Activated T-helper 17 cell treated with anti-CD3 and anti-CD28 coated beads, Interleukin-2, amount 50 U/mL, for 72 hours (primary cell): ENCODE measurements at places on chromosomes 5 and 9. TPM values are rescaled to one million over a fixed set of nuclear protein-coding genes. Genes with fewer than 3 reads are reported as not detected.
A peak's percentile ranks its signal among the peaks of the same experiment; 100 is the strongest.

ERMP1 gene
- total RNA-seq, result 22.4 TPM

DNA sequence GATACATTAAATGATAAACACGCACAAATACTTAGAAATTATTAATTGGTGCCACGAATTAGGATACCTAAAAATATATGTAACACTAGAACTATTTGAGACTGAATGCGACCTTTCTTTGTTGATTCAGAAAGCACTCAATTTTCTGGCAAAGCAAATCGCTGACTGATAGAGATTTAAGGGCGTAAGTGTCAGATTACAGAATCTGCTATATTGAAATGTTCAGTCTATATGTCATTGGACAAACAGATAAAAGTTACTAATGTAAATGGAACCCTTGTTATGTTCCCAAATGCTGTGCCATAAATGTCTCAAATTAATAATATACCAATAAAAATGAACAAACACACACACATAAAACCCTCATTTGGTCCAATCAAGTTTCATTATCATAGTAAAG lies 137.9 kb downstream of the MPDZ start:
- no peak for ATAC-seq

GRCh38 chr5:78627175-78627574 lies 21.4 kb downstream of the LHFPL2 start:
- no peak for ATAC-seq

RIC1 gene
- 20.1 TPM for total RNA-seq

PCDHA4 gene
- not detected for total RNA-seq

GRCh38 chr5:73996151-73996755 lies 370.3 kb downstream of the ARHGEF28 start:
- ATAC-seq, result no peak

CD14 gene
- 0.39 TPM for total RNA-seq

GRCh38 chr5:113142186-113142585 lies 165.6 kb downstream of the DCP2 start:
- no peak for ATAC-seq

CDX1 gene
- not detected for total RNA-seq

GFI1B gene
- not detected for total RNA-seq

- peak; percentile 76 for ATAC-seq
These were observed 11.6 kb upstream of the WHRN start for GRCh38 chr9:114516913-114517312.

FOXD1 gene
- total RNA-seq, result not detected

GM2A gene
- total RNA-seq, result 41.1 TPM

RASEF gene
- not detected for total RNA-seq
